ENCODE measurements at places on chromosomes 7 and 10.

- H3K4me1 ChIP-seq = peaks cover 3% of the 10 kb centered on the region
- H3K36me3 ChIP-seq = peaks cover 30% of the 10 kb centered on the region
- no peak overlapping the region for H3K27ac ChIP-seq
- no peak overlapping the region for H3K4me3 ChIP-seq
Measured at GRCh38 chr10:119120413-119120867, 16.5 kb downstream of the DENND10 start.

DNA sequence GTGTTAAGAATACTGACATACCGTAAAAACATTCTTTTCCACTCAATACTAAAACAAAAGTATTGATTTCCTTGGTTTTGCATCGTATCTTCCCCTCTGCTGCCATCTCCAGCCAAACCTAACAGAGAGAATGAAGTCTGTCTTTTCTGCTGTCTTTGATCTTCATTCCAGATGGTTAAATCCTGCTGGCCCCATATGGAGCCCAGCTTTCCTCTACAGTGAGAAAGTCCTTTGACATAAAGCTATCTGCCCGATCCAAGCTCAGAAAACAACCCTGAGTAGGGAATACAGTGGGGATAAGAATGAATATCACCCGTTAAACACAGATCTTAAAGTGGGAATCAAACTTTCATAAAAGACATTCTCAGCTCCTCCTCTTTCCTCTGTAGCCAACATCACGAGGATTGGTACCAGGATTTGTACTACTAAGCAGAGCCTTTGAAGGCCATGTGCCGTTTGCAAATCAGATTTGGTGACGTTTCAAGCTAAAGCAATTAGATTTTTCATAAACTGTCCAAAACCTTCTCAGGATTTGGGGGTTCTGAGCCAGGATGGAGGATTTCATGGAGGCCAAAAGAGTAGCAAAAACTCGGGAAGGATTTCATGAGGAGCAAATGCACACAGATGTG is 30.8 kb upstream of the GPAM start:
- peaks cover 7% of the 10 kb centered on the region for H3K27me3 ChIP-seq
- no peak overlapping the region for H3K27ac ChIP-seq
- DNase-seq = no peak
- no peaks in the 10 kb centered on the region for H3K36me3 ChIP-seq
- H3K4me3 ChIP-seq = no peak overlapping the region

DNA sequence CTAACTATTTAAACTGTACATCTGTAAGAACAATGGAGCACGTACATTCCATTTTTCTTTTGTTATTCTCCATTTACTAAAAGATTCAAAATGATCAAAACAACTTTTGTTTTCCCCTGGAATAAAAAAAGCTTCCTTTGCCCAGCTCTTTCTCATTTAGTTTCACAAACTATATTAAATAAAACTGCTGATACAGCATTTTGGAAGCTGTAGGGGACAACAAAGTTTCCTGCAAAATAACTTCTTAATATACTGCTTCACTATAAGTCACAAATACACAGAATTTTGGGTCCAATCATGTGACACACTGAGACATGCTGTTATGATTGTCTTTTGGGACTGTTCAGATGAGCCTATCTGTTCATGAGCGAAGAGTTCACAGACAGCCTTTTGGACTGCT is 222.4 kb downstream of the ADAM12 start:
- H3K4me3 ChIP-seq = no peak overlapping the region
- DNase-seq = no peak
- no peaks in the 10 kb centered on the region for H3K27me3 ChIP-seq
- no peaks in the 10 kb centered on the region for H3K4me1 ChIP-seq
- no peaks in the 10 kb centered on the region for H3K36me3 ChIP-seq

- no peak overlapping the region for H3K4me3 ChIP-seq
- no peak for DNase-seq
- H3K27ac ChIP-seq = no peak overlapping the region
- no peaks in the 10 kb centered on the region for H3K27me3 ChIP-seq
- peaks cover 4% of the 10 kb centered on the region for H3K36me3 ChIP-seq
Measured at GRCh38 chr10:101558671-101559595, 29.1 kb downstream of the POLL start.
